ENCODE measurements at places on chromosomes 12 and 14.

DNA sequence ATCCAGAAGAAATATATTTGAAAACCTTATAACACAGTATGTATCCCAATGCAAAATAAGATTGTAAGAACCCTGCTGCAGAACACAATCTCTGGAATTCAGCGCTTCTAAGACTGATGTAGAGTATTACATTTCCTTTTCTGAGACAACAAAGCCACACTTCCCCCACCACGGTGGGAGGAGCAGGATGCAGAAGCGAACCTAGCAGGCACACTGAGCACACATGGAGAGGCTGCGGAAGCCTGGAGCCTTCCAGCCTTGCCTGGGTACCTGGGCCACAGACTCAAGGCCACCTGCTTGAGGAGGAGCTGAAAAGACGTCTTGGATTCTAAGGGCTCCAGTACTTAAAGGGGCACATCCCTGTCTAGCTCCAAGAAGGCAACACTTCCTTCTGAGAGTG is 46.4 kb downstream of the TCHP start:
- no peak for DNase-seq

DNA sequence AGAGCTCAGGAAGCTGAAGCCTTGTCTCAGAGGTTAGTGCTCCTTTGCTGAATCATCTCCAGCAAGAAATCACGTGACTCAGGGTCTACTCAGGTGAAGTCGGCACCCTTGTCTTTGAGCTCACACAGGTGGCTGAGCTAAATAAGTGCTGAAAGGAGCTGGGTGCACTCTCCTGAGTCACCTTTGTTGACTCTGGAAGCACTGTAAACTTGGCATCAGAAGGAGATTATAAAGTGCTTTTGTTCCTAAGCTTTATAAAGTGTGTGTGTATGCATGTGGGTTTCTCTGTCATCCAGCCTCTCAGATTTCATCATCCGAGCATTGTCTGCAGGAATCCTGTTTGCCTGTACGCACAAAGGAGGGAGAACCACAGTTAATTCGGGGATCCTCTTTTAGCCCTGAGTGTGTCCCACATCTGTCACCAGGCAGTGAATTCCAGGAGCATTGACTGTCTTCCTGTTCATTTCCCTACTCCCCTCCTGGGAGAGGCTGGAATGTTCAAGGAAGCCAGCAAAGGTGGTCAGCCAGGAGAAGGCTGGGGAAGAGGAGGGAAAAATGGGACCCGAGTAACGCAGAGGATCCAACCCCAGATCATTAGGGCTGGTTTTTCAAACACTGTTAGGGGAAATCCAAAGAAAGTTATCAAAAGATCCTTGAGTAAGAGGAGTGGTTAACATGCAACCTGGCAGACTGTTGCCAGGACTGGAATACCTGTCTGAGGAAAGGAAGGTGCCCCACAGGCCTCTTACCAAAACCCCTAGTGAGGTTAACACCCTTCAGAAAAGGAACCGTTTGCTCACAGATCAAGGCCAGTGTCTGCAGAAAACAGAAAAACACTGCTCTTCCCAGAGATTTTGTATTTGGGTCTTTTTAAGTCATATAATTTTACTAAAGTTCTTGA is 157.5 kb upstream of the HIF1A start:
- no peak for DNase-seq

GRCh38 chr12:51901881-51902280 is 5.4 kb upstream of the ACVRL1 start:
- no peak for DNase-seq

GRCh38 chr14:69543341-69544115 is 31.1 kb downstream of the CCDC177 start:
- DNase-seq = no peak

- no peak for DNase-seq
Measured at GRCh38 chr14:45135156-45135555, 574 bp upstream of the FANCM start.
